ENCODE measurements at places on chromosomes 13 and 19.

- no peak for DNase-seq
Measured at GRCh38 chr13:38582133-38582532, 104.7 kb upstream of the FREM2 start.

DNA sequence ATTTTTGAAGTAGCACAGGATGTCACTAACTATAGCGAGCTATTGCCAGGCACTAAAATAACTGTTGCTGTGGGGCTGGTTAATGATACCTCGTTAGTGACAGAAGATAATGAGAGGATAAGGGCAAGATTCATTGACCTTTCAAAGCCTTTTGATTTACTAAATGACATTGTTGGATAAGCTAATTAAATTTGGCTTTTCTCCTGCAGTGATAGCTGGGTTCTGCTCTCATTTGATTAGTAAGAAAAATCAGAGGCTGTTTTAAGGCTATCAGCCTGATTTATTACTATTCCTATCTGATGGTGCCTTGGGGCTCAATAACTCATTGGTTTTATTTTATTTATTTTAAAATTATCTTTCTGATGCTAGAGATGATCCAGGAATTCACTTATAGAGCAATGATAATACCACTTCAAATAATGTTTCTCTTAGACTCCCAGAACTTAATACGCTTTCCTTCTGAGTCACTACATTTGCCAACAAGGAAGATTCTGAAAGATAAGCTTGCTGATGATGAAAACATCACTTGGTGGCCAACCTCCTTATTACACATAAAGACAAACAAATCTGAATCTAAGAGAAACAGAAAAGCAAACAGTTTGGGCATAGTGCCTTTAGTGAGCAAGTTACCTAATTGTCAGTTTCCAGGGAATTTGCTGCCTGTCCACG is 501.3 kb upstream of the ARGLU1 start:
- no peak for DNase-seq

DNA sequence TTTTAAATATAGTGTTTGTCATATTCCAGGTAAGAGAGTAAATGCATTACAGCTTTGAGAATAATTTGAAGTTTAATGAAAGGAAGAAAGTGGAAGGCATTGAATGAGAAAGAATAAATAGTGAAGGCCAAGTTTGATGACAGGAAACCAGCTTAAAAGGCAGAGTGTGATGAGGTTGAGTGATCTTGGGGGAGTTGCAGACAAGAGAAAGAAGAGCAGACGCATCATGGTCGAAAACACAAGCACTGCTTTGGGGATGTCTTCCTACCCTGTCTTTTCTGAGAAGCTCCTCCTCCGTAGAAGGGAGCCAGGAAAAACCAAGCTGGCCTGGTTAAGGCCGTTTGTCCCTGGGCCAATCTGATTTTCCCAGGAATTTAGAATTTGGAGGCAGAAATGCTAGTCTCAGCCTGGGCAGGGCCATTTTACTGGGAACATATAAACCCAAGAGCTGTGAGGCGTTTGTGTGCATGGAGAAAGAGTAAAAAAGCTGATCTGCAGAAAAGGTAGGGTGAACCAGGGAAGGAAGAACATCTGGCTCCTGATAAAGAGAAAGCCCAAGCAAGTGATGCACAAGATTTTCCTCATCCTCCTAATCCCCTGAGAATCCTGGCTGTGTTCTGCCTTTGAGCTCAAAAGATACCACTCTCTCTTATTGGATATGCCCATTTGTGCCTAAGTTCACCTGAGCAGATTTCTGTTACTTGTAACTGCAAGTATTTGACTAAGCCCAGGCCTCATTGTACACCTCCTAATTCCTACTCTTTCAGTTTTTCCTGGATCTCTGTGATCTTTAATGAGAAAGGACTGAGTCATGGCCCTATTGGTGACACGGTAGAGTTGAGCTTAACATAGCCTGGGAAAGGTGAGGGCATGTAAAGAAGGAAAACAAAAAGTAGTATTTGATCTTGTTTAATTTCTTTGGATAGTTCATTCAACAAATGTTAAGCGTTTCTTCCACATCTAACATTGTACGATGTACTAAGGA is 80.0 kb downstream of the WDFY2 start:
- DNase-seq: no peak

GRCh38 chr13:33331962-33332361 is 46.4 kb upstream of the STARD13 start:
- no peak for DNase-seq

DNA sequence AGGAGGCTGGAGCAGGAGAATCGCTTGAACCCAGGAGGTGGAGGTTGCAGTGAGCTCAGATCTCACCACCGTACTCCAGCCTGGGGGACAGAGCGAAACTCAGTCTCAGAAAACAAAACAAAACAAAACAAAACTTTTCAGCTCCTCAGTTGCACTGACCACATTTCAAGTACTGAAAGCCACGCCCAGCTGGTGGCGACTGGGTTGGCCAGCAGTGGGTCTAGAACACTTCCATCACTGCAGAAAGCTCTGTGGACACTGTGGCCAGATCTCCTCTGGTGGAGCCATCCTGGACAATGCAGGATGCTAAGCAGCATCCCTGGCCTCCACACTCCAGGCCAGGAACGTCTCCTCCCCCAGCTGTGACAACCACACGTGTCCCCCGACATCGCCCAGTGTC is 21.1 kb downstream of the TLE2 start:
- no peak for DNase-seq

GRCh38 chr13:112716461-112716820 is 26.6 kb downstream of the ATP11A start:
- no peak for DNase-seq

GRCh38 chr13:32726374-32727037 is 140.3 kb downstream of the PDS5B start:
- DNase-seq: no peak

GRCh38 chr19:19217099-19217498 is 5.3 kb downstream of the NCAN start:
- no peak for DNase-seq

DNA sequence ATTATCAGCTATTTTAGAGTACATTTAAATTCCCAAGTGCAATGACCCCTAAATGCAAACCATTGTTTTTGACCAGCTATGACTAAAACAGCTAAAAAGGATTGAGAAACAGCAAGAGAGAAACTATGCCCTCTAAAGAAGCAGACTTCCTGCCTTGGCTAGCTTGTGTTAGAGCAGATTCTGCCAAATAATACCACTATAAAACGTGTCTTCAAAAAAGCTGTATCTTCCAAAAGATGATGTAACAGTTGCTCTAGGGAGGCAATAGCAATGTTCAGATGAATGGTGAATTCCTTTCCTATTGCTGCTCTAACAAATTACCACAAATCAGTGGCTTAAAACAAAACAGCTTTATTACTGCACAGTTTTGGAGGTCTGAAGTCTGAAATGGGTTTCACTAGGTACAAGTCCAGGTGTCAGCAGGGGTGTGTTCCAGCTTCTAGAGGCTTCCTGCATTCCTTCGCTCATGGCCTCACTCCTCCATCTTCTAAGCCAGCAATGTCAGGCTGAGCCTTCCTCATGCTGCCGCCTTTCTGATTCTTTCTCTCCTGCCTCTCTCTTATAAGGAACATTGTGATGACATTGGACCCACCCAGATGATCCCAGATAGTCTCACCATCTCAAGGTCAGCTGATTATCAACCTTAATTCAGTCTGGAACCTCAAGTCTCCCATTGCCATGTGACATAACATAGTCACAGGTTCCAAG is 84.5 kb downstream of the LRRC63 start:
- no peak for DNase-seq

DNA sequence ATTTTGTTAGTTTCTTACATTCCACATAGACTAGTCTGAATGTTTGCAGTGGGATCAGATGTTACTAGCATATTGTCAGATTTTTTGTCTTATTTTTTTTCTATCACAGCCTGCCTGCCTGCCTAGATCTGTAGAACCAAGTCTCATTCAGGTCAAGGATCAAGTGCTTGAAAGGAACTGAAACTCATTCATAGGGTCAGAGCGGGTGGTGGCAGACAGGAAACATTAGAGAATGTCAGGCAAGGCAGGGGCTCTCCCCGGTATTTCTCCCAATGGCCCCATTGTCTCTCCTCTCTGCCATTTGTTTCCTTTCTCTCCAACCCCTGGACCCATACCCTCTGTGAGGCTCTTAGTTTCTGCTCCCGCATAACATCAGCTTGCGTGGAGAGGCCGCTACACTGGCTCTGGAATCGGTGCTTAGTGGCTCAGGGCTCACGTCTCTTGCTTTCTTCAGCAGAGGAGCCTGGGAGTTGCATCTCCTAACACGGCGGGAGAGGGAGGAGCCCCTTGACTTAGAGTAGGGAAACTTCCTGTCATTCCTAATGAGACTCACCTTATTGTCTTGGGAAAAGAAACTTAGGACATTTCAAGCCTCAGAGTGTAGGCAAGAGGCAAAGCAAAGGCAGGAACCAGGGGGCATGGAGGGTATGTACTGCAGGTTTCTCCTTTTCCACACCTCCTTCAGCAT is 35.6 kb upstream of the SPATA13 start:
- DNase-seq: no peak

DNA sequence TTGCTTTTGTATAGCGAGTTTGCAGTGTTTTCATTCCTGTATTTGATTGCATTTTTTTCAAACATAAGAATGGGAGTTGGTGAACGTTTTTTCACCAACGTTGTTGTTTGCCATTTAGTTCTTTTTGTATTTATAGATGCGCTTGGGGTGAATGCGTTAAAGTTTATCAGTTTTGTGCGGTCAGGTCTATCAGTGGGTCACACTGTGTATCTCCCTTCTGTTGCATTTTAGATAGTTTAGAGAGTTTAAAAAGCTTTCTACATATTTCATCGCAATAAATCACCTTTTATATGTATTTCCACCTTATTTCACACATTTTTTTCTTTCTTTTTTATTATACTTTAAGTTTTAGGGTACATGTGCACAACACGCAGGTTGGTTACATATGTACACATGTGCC is 16.4 kb downstream of the OR7A5 start:
- DNase-seq: no peak

- DNase-seq: no peak
Measured at GRCh38 chr13:74825152-74825937, 656.6 kb downstream of the TBC1D4 start.

DNA sequence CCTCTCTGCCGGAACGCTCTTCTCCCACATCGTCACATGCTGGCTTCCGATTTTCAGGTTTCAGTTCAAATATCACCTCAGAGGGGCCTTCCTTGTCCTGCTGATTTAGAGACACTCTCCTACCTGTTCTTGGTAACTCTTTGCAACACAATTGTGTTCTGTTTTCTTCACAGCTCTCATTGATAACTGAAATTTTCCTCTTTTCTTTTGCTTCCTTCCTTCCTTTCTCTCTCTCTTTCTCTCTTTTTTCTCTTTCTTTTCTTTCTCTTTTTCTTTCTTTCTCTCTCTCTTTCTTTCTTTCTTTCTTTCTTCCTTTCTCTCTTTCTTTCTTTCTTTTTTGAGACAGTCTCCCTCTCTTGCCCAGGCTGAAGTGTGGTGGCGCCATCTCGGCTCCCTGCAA is 12.0 kb upstream of the LRRC4B start:
- no peak for DNase-seq

GRCh38 chr19:18259893-18260292 is 14.4 kb downstream of the IQCN start:
- DNase-seq: no peak

DNA sequence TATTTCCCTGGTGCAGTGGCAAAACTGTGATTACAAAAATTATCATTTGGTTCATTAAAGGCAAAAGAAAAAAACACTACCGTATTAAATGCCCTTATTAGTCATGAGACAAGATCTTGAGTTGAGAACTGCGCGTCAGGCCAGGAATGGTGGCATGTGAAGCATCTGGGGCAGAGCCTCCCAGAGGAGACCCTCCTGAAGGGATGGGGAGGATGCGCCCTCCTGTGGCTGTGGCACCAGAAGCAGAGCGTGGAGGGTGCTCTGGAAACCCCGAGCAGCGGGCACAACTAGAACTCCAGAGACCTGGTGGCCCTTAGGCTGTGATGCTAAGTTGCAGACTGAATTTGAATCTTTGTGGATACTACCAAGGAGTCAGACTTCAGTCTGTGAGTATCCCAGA is 11.5 kb downstream of the CUL4A start:
- no peak for DNase-seq

- no peak for DNase-seq
Measured at GRCh38 chr19:2164020-2164998, 576 bp downstream of the DOT1L start.

GRCh38 chr13:98828614-98829013 is 76.1 kb upstream of the SLC15A1 start:
- DNase-seq: no peak

All from stimulated activated CD8-positive, alpha-beta memory T cell treated with anti-CD3 and anti-CD28 coated beads, Interleukin-15, amount 100 ng/mL, for 48 hours (primary cell).